ENCODE measurements at places on chromosomes 11 and 22. TPM values are rescaled to one million over a fixed set of nuclear protein-coding genes. Genes with fewer than 3 reads are reported as not detected.

Gene CCDC134
- 10.0 TPM for total RNA-seq

Gene KCNA4
- not detected for total RNA-seq

- no peaks in the 10 kb centered on the region for H3K4me1 ChIP-seq
- DNase-seq, result no peak
- H3K27me3 ChIP-seq, result peaks cover 3% of the 10 kb centered on the region
- no peak overlapping the region for H3K4me3 ChIP-seq
- no peaks in the 10 kb centered on the region for H3K36me3 ChIP-seq
These were observed 7.8 kb upstream of the TMPRSS4 start for GRCh38 chr11:118068945-118069612.

DNA sequence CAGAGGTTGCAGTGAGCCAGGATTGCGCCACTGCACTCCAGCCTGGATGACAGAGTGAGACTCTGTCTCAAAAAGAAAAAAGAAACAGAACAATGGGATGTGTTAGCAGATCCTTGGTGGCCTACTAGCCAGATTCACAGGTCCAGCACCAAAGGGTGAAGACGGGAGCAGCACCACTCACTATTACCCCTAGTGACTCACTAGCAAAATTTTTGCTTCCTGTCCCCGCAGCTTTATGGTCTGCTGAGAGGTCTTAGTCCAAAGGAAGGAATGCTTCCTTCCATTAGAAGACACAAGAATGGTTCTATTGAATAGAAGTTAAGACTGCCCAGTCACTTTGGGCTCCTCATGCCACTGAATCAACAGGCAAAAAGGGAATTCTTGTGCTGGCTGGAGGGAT lies 35.9 kb upstream of the NUP50 start:
- no peak for DNase-seq
- peaks cover 17% of the 10 kb centered on the region for H3K27me3 ChIP-seq
- H3K36me3 ChIP-seq, result peaks cover 9% of the 10 kb centered on the region
- no peak overlapping the region for H3K27ac ChIP-seq
- peaks cover 9% of the 10 kb centered on the region for H3K4me1 ChIP-seq

GRCh38 chr22:29587938-29588699 lies 7.2 kb upstream of the NIPSNAP1 start:
- H3K27me3 ChIP-seq, result no peaks in the 10 kb centered on the region
- H3K36me3 ChIP-seq, result no peaks in the 10 kb centered on the region
- H3K4me1 ChIP-seq, result peaks cover 3% of the 10 kb centered on the region
- no peak for DNase-seq
